ENCODE measurements at places on chromosomes 11 and 22.
A peak's percentile ranks its signal among the peaks of the same experiment; 100 is the strongest.

DNA sequence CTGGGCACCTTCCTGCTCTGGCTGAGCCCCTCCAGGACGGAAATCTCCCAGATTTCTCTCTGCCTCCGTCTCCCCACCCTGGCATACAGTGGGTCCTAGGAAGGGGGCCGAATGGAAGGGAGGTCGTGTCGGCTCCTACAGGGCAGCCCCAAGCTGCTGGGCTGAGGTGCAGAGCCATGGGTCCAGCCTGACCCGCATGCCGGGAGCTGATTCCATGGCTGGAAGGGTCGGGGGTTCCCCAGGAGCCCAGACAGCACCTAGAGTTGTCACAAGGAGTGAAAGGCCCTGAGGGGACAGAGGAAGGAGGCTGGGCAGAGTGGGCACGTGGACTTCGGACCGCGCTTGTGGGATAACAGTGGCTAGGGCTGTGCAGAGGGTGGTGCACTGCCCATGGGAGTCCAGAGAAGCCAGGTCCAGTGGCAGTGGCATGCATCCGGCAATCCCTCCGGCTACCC is 16.5 kb downstream of the CCND1 start:
- no peak for DNase-seq

GRCh38 chr11:111540114-111540936 is at the start of gene LAYN:
LAYN (plus strand) TSS chr11:111540720; CDS start chr11:111540844, 124 bp downstream.
- DNase-seq = peak; percentile 22

DNA sequence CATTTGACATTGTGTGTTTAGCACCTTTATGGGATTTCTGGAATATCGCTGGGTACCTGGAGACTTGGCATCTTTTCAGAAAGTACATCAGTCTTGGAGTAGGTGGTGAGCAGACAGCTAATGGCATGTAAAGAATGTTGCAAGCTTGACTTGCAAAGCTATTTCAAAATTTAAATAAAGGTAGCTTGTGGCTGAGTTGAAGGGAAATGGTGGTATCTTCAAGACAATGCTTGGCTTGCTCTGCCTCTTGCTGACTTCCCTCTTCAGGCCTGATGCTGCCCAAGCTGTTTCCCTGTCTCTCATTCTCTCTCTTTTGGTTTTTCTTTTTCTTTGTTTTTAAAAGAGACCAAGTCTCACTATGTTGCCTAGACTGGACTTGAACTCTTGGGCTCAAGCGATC is 13.2 kb downstream of the ZNRF3 start:
- DNase-seq = no peak

DNA sequence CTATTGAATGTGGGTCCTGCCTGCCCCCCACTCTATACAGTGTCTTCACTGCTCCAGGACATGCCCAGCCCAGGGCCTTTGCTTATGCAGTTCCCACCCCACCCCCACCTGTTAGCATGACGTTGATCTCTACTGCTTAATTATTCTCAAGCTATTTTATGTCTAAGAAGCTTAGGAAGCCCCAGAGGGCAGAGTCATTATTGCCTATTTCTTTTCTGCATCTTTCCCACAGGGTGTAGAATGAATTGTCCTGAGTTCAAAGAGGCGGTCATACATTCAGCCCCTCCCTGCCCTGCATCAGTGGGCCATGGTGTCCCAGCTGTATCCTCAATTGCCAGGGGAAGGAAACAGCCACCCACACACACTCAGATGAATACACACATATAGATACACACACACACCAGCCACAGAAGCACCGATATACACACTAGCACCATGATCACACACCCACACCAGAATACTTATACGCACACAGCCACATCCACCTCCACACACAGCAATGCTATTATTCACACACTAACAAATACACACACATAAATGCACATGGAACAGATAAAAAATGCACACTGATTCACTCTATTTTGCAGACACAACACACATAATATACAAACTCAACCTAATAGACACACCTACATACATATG is 1.5 kb downstream of the PDE2A start:
- no peak for DNase-seq

DNA sequence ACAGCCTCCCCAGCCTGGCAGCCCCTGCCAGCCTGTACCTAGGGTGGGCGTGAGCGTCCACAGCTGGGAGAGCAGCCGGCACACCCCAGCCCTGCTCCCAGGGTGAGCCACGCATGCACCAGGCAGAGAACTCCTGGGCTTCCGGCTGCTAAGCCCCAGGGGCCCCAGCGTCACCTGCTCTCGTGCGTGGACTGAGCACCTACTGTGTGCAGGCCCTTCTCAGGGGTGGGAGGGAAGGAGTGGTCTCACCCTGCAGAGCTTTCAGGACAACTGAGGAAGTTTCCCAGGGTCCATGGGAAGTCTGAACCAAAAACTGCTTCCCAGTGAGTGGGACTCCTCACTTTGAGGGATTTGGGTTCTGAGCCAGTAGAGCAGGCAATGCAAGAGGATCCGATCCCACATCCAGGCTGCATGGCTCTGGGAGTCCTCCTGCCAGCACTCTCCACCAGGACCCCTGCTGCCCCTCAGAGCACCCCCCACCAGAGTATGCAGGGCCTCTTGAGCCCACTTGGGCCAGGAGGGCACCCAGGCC is 47.1 kb upstream of the PRODH start:
- DNase-seq = no peak

- DNase-seq = no peak
Observed at GRCh38 chr11:94533206-94533605, 10.5 kb upstream of the FUT4 start.

DNA sequence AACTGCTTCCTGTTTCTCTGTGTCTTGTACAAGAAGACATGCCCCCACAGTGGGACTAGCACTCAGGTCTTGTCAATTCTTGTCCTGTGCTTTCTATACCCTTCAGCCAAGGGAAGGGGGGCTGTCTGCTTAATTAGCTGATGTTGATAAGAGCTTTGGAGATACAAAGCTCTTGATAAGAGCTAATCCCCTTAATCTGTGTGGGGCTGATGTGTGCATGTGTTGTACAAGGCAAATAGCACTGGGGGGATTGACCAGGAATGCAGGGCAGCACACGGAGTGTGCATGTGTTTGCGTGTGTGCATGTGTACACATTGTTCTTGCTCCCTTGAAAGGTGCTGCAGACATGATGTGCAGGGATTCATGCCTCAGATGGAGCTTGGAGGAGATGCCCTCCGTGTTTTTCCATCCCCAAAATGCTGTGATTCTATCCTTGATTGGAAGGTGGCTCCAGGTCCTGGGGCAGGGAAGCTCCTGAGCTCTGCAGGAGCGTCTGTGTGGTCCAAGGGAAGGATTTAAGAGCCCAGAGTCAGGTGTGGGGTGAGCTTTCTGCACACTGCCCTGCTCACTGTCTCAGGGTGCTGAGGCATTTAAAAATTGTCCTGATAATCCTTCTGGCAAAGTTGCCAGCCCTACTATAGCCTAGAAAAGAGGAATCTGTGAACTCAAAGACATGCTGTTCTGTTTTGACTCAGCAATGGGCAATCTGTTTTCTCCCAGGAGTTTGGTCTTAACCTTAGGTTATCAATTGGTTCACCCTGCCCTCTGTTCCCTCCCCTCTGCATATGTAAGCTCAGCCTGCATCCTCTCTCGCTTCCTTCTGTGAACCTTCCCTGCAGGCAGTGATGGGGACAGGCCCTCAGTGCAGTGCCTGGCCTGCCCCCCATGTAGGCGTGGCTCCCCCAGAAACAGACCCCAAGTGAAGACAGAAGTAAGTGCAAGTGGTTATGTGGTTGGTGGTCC is 102.0 kb downstream of the GRIK4 start:
- no peak for DNase-seq

DNA sequence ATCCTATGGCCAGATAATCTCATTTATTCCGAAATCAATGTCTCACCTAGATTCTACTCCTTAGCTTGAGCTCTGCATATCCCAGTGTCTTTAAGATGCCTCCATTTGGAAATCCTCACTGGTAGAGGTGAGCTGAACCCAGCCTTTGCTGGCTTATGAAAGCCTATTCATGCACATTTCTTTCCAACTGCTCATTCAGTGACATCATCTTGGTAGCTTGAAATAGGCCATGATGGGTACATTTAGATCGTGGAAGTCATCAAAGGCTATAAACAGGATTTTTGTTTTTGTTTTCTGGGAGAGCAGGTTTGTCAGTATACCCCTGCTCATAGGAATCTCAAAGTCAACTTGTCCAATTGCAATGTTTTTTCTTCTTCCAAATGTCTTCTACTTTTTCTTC is 6.0 kb downstream of the NXPE1 start:
- no peak for DNase-seq

- no peak for DNase-seq
Observed at GRCh38 chr11:45078236-45079074, 68.0 kb upstream of the PRDM11 start.

GRCh38 chr11:102451681-102452460 is 694 bp downstream of the TMEM123 start:
- DNase-seq = peak; percentile 77

DNA sequence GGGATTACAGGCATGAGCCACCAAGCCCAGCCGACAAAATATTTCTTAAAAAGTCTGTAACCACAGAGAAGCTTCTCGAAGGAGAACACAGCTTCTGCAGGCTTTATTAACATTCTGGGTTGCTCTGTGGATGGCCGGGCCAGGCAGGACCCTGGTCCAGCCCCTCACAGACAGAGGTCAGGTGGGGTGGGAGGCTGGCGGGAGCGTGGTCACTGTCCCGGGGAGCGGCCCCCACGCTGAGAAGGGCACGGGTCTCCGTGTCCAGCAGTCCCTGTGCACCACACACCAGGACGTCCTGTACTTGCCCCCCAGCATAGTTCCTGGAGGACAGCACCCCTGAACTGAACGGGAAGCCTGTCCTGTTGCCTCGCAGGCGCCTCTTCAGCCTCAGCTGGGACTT is 19.4 kb downstream of the DRD4 start:
- no peak for DNase-seq

- DNase-seq = no peak
Observed at GRCh38 chr11:71183878-71184277, 68.5 kb downstream of the SHANK2 start.

DNA sequence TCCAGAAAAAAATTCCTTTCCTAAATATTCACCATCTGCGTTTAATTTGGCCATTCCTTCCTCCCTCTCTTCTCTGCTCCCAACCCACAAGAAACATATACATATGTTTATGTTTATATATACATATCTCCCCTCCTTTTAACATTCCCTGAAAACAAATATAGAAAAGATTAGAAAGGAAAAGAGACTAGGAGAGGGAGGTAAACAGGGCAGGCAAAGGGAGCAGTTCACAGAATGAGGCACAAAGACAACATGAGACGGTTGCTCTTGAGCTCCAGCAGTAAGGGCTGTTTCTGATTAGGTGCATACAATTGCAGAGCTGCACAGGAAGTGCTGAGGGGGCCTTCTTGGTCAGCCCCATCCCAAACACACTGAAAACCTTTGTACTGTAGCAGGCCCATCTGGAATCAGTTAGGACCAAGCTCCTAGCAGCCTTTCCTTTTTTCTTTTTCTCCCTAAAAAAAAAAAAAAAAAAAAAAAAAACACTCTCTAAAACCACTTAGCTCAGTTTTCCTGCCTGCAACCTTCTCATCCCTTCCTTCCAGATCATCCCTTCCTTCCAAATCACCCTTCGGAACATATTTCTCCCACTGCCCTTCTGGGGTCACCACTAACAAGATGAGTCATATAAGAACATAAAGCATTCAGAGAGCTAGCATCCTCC is 57.0 kb downstream of the RBFOX2 start:
- DNase-seq = no peak

DNA sequence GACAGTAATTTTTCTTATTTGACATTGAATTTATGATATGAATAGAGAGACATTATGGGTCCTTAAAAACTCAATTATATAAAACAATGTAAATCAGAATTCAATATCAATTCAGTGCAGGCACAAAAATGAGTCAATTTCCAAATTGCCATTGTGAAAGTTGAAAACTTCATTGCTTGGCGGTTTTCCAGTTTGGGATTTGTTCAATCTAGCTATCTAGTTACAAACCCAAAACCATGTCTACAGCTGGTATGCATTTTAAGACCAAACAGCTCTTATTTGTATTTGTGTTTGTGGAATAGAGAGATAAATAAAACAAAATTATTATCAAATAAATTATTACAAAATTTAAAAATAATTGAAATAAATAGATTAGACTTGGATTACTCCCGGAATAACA is 1206.6 kb upstream of the RAG2 start:
- DNase-seq = no peak

DNA sequence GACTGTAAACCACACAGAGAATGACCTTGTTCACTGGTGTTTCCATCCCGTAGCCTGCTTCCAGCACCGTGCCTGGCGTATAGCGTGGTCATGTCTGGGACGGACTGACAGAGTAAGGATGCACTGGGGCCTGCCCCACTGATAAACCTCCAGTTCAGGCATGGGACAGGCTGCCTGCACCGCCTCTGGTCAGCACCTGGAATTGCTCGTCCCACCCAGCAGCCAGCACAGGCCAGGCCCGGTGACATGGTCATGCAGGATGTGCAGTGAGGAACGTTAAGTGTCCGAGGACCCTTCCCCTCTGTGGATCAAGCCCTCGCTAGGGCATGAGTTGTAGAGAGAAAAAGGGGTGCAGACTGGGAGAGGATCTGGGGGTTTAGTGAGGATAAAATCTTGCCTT is 44.8 kb downstream of the LMO1 start:
- no peak for DNase-seq

DNA sequence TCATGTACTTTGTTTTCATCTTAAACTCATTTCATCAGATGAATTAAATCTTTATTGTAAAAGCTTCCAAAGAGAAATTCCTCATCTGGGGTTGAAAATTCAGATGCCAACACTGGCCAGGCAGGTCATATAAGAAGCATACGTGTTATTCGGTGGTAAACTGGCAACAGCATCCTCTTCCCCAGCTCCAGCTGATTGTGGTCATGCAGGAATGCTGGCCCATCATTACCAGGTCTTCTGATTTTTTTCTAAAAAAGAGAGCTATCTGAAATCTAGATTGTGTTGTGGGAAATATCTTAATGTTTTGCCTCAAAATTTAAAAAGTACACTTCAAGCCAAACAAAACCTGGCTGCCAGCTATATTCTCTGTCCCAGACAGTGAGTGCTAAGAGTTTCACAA is 53.6 kb downstream of the ARFGAP2 start:
- DNase-seq = no peak

GRCh38 chr11:48248902-48249301 is 4.0 kb downstream of the OR4X2 start:
- no peak for DNase-seq

DNA sequence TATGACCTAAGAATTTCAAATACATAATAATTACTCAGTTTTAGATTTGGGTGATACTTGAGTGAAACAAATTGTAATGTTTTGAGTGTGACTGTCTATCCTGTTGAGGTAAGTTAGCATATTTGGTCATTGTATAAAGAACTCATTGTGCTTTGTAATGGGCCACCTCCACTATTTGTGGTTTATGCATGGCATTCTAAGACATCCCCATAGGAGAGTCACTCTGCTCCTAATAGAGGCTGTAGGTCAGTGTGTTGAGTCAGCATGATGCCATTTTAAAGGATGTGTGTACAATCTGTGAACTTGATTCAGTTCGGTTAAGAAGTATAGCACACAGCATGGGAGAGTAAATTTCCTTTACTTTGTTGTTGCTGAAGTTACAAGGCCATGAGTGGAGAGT is 1112.4 kb downstream of the JRKL start:
- DNase-seq = no peak
